CD14-positive monocyte (primary cell): ENCODE measurements at places on chromosomes 11 and 22.

- no peak for DNase-seq
Observed at GRCh38 chr11:2816523-2816922, 69.1 kb downstream of the CDKN1C start.

DNA sequence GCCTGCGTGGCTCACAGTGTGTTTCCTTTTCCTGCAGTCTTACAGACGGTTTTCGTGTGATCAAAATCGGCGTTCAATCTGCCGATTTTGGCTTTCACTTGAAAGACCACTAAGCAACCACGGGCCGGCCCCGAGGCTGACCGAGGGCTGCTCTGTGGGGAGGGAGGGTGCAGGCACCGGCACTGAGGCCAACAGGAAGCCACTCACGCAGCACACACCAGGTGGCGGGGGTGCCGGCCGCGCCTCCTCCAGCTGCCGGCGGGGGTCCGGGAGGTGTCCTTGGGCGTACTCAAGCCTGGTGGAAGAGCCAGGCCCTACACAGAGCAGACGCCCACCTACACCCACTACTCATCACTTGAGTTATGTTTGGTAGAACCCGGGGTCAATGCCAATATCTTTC is 14.3 kb downstream of the TOLLIP start:
- DNase-seq = no peak

- DNase-seq = no peak
Observed at GRCh38 chr22:23055449-23056179, 14.7 kb upstream of the GNAZ start.

DNA sequence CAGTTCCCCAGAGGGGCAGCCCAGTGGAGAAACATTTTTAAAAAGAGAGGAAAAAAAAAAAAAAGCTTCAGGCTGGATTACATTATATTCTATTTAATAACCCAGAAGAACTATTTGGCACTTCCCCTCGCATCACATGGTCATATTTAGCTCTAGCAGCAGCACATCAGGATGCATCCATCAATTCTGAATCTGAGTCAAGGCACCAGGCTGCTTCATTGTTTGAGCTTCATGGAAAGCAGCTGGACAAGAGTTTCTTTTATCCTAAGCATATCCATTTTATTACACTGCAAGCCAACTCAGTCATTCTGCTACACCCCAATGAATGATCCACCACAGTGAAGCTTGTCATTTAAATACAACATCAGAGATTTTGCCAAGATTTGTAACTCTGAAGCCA is 10.0 kb downstream of the SPTY2D1 start:
- no peak for DNase-seq

- DNase-seq = no peak
Observed at GRCh38 chr22:40329466-40329865, 16.8 kb upstream of the ADSL start.

DNA sequence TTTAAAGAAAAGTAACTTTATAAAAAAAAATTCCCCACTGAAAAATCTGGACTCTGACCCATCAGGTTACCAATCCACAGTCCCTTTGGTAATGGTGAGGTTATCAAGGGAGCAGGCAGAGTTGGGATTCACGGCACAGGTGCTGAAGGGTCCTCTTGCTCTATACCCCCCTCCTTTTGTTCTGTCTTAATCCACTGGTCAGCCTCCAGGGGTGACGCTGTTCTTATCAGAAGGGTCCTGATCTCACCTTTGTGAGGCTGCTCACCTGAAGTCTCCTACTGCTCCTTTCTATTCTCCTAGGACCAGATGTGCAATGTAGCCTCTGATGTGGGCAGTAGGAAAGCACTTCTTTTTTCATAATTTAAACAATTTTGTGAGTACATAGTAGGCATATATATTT is 80.6 kb upstream of the E2F8 start:
- no peak for DNase-seq

DNA sequence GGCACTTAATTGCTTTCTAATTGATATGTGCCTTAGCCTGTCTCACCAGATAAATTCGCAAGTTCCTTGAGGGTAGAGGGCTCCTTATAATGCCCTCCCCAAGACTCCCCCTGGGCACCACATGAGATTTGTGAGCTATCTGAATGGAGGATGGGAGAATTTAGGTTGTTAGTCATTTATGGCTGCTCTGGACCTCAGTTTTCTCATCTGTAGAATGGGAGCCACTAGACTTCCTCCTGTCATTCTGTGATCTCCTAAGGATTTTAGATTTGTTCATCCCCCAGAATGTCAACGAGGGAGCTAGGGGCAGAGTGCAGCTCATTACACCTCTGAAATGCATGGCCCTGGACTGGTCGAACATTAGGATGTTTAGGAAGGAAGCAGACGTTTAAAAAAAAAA is 294.6 kb downstream of the MIAT start:
- no peak for DNase-seq

GRCh38 chr11:126410649-126411048 is 55.2 kb downstream of the ST3GAL4 start:
- DNase-seq = no peak

DNA sequence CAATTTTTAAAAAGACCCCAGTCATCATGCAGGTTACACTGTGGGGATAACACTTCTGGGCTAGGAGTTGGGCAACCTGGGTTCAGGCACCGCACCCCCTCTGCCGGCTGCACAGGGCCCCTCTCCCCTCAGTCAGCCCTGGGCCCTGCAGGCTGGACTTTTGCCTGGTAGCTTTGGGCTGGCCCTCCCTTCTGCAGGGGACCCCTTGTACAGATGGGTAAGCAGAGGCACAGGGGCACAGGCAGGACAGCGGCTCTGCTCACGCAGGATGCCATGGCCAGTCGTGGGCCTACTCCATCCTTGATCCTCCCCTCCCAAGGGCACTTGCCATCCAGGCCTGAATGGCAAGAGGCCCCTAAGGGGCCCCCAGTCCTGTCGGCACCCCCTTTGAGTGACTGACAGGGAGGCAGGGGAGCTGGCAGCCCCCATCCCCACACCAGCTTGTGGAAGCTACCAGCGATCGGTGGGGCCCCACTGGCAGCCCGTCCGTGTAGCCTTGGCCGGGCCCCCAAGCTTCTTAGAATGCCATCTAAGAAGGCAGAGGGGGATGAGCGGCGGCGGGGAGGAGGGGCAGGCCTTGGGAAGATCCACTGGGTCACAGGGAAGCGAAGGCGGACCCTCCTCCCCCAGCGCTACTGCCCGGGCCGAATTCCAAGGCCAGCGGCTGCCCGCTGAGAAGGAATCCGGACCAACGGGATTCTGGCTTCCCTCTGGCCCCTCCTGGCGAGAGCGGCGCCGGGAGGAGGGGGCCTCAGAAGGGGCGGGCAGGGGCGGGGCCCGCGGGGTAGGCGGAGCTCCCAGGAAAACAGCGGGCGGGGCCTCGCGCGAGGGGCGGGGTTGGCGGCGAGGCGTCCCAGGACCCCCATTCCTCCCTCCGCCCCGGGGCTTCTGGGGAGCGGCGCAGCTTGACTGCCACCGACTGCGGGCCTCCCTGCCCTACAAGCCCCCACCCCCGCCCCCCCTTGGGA is 6.8 kb upstream of the CHKA start:
- DNase-seq = no peak

- no peak for DNase-seq
Observed at GRCh38 chr11:105696000-105696399, 86.1 kb downstream of the GRIA4 start.

- no peak for DNase-seq
Observed at GRCh38 chr11:48101958-48102357, 114.7 kb upstream of the OR4B1 start.

GRCh38 chr22:41534219-41534618 is 10.1 kb downstream of the POLR3H start:
- no peak for DNase-seq

DNA sequence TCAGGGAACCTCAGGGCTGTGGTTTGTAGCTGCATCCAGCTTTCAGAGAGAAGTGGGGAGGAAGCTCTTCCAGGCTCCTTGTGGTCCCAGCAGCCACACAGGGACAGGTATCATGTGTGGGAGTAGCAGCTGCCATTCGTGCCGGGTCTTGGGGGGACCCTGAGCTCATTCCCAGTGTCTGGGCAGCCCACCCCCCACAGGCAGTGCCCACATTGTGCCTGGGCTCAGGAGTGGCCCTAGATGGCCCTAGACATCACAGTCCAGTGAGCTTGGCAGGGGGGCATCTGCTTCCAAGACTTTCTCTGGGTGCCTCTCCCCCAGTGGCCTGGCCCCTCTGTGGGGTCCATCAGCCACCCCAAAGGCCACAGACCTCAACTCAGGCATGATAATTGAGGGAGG is 619.7 kb downstream of the BRD1 start:
- DNase-seq = no peak

DNA sequence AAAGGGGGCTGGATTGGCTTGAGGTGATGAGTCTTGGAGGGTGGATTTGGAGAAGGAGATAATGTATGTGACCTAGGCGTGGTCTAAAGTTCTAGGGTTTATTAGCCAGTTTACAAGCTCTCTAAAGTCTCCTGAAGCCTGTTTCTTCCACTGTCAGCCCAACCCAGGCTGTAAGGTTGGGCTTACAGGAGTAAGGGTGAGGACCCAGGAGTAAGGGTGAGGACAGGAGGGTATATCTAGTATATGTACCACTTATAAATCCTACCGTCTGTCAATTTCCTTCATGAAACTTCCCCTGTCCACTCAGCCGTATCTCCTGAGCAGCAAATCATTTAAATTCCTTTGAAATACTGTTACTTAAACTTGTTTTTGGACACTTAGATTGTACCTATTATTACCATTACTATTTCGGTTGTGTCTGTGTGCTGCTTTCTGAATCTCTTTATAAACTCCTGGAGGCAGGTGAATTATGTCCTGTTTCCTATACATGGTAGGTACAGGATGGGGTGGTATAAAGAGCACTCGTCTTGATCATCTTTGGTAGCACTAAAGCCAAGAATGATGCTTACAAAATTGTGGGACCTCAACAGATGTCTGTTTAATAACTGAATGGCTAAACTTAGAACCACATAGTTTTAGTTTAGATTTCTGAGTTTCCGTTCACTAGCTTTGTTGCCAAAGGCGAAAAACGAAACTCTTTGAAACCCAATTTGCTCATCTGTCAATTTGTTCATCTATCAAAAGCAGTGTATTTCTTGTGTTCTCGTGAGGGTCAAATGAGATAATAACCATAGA is 192.0 kb downstream of the GRIK4 start:
- no peak for DNase-seq

GRCh38 chr11:93492464-93493251 is 50.5 kb downstream of the SMCO4 start:
- DNase-seq = no peak

DNA sequence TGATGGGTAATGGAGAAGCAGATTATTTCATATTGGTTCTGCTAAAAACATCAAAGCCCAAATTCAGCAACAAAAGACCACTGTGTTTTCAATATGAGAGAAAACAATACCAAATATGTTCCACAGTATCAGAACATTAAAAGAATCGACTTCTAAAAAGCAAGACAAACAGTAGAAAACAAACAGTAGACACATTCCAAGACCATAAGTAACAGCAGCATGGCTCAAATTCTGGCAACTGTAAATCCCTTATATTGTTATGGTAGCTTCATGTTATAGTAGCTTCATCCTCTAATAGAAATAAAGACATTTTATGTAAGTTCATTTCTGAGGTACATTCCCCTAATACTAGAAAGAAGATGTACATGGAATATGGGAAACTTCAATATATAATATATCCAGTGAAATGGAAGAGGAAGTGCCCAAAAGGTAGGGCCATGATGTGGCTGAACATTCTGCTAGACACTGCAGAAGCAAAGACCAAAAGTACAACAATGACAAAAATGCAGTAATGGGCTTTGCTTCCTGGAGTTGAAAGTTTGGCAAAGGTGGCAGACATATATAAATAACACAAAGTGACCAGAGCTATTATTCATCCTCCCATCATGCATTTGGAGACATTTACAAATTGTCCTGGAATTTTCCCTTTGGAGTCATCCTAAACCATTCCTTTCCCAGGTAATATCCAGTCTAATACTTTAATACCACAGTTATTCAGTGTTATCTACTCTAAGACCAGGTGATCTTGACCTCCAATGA is 299.9 kb downstream of the DCDC1 start:
- DNase-seq = no peak
